ENCODE measurements at places on chromosomes 3 and 15. TPM values are rescaled to one million over a fixed set of nuclear protein-coding genes. Genes with fewer than 3 reads are reported as not detected.

DNA sequence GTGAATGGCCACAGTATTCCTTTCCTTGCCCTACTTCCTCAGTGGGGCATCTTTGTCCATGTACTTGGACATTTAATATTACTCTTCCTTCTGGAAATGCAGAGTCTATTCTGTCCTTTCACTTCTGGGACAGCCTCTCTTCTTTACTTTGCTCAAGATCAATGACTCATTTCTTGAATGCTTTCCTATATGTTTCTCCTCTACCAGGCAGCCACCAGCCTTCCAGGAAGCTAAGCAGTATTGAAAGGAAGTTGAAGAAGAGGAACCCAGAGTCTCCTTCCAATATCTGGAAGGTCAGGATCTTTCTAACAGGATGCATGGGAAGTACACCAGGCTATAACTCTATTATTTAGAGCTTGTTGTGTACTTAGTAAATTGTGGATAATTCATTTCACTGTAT lies 182.8 kb downstream of the CD47 start:
- DNase-seq = no peak

The CHRFAM7A gene
- 1.3 TPM for total RNA-seq

GRCh38 chr15:81106560-81106959 lies 27.5 kb upstream of the CFAP161 start:
- no peak for DNase-seq

The FNDC3B gene
- total RNA-seq = 147 TPM

- DNase-seq = no peak
Measured at GRCh38 chr3:126935756-126936509, 47.0 kb upstream of the PLXNA1 start.

DNA sequence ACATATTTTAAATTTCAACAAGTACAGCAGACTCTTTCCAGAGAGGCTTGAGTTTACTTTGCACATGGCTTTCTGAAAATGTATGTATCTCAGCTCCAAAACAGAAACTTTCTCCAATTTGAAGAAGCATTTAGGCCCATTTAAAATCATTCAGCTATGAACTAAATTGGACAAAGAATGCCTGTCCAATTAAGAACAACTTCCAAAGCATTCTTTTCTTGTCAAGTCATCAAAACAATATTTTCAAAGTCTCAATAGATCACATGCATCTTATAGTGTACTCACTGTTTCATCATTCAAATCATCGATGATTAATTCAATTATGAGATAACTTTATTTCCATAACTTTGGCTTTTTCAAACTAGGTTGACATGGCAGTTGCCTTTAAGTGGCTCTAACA lies 95.2 kb downstream of the KBTBD8 start:
- DNase-seq = no peak

DNA sequence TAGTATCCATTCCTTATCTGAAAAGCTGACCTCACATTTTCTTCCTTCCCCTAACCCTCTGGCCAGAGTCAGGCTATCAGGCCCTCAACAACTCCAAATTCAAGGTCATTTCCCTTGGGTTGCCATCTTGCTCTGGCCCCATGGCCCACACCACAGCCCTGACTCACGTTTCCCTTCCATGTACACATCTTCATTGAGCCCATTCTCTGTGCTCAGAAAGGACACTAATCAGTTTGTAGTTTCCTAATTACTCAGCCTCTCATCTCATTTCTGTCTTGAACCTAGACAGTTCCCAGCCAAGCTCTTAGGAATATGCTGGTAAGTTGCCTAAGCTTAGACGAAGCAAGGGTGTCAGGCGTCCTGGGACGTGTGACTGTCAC lies 14.9 kb downstream of the TGM5 start:
- DNase-seq = no peak

GRCh38 chr3:23859839-23860382 lies 54.2 kb downstream of the UBE2E1 start:
- no peak for DNase-seq

GRCh38 chr3:113736548-113737089 lies 9.4 kb downstream of the NAA50 start:
- DNase-seq = no peak

The XCR1 gene
- total RNA-seq = not detected

DNA sequence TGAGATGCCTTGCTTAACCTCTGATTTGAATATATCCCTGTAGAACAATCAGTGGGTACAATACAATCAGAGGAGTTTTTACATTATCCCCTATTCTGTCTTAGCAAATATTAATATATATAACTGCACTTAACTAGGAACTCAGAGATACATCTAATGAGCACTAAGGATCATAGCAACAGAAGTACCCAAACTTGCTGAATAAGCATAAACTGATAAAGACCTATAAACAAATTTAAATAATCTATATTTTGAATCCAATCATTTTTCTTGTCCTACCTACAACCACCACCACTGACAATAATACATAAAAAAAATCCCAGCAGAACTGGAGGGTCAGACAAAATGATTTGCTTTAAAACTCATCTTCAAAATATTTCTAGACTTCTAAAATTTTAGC lies 106.2 kb downstream of the ATP8B4 start:
- no peak for DNase-seq

The FOXB1 gene
- total RNA-seq = not detected

GRCh38 chr15:72375501-72375845 lies 341 bp downstream of the HEXA start:
- DNase-seq = no peak

DNA sequence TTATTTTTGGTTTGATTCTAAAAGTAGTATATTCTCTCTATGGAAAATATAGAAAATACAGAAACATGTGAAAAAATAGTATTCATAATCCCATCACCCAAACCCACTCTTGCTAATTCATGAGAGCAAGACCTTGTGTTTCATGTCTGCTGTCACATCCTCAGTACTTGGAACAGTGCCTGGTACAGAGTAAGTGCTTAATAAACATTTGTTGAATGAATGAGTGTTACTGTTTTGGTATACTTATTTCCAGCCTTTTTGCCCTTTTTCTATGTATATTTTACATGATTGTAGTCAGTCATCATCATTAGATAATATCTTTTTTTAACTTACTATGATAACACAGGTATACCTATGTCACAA lies 59.3 kb downstream of the IL16 start:
- DNase-seq = no peak

DNA sequence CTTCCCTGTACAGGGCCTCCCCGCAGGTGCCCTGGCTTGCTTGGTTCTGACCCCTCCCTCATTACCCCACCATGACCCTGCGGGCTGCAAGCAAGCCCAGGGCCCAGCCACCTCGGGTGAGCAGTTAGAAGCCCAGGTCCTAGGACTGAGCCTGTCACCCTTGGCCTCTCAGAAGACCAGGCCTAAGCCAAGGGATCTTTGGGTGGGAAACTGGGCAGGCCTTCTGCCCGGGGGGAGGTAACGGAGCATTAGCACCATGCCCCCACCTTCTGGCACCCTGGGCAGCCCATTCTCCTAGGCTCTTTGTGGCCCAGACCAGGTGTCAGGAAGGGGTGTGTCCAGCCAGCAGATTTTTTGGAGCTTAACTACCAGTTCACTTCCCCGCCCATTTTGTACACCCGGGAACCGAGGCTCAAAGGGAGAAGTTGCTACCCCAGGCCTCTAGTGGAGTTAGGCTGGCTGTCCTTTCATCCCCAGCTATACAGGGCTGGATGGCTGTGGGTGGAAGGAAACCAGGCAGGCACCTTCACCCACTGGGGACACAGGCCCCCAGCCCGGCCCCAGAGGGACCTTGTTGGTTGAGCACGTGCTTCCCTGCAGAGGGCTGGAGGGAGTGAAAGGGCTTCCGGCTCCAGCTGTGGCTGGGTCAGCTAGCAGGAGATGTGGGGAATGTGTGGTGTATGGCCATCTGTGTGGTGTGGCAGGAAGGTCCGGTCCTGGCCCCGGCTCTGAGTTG lies 1.4 kb downstream of the CSK start:
- DNase-seq = no peak

DNA sequence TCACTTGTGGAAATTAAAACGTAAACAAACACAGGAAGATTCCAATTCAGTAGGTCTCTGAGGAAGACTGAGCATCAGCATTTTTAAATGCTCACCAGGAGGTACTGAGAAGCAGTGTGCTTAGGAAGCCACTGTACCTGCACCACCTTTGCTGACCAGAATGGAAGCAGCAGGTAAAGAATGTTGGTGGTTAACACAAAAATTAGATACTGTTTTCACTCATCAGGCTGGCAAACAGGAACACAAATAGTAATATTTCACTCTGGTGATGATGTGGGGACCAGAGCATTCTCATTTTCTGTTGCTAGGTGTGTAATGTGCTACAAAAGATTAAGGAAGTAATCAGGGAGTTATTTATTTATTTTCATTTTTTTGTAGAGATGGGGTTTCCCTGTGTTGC lies 29.9 kb upstream of the GHSR start:
- no peak for DNase-seq

DNA sequence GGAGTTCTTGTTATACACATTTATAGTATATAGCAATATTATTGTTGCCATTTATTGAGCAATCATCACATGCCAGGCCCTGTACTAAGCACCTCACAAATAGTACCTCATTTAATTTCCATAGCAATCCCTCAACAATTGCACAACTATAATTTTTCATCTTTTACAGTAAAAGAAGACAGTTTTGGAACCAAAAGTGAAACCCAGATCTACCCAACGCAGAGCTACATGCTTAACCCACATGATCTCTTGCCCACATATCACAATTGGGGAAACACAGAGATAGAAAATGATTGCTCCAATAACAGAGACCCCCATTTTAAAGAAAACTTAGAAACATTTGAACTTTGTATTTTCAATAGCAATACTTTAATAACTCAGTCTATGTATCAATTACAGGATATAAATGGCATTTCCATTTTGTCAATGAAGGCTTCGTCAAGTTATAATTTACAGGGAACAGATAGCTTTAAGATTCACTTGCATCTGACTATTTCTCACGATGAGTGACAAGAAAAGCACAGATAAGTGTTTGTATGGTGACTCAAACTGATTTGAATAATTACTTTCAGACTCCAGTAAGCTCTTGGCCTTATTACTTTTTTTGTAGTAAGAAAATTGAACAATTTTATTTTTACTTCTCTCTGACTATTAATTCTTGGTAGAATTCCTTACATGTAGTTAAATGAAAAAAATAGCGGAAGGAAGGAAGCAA lies 38.7 kb upstream of the CCDC50 start:
- DNase-seq = no peak

GRCh38 chr3:16222547-16222946 lies 42.2 kb downstream of the DPH3 start:
- no peak for DNase-seq

DNA sequence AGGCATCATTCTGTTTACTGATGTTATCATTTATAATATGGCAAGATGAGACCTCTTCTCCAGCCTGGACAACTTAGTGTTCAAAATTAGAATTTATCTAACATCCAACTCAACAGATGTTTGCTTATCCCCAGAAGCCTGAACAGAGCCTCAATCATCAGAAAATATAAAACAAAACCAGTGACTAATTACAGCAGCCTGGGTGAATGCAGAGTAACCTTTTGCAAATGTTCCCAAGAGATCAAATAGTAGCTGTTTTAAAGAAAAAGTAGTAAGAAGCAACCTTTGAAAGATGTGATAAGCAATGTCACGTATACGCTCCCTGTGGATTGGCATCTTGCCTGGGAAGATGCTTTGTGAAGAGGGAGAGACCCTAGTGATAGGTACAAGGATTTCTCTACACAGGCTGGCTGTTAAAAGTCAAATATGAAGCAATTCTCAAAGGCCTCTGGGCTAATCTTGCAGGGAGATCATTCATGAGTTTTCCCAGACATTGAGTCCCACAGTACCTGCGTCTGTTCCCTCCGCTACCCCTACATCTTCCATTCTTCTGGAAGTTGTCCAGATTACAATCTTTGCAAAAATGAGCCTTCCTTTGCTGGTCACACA lies 39.3 kb upstream of the PRICKLE2 start:
- DNase-seq = no peak

GRCh38 chr3:112765531-112765930 lies 81.1 kb downstream of the CD200R1L start:
- no peak for DNase-seq
